T-helper 17 cell (primary cell): ENCODE measurements at places on chromosomes 3 and 15. TPM values are rescaled to one million over a fixed set of nuclear protein-coding genes. Genes with fewer than 3 reads are reported as not detected.

The ITIH4 gene
- total RNA-seq = 25.8 TPM

The PLA2G4D gene
- total RNA-seq = not detected

The ARPP21 gene
- not detected for total RNA-seq

The AP3B2 gene
- 0.10 TPM for total RNA-seq

The IL16 gene
- total RNA-seq = 87.1 TPM

The C3orf85 gene
- total RNA-seq = not detected

The ZWILCH gene
- 5.6 TPM for total RNA-seq

The HESX1 gene
- 0.27 TPM for total RNA-seq

The MKRN2OS gene
- total RNA-seq = not detected

The P2RY14 gene
- total RNA-seq = 0.26 TPM

The SYNM gene
- total RNA-seq = 2.7 TPM

The MTHFS gene
- 14.3 TPM for total RNA-seq

The ARHGEF26 gene
- not detected for total RNA-seq

The SSUH2 gene
- not detected for total RNA-seq

The ITIH1 gene
- total RNA-seq = not detected

The PP2D1 gene
- not detected for total RNA-seq

The RTP4 gene
- 2.4 TPM for total RNA-seq

The TRPM1 gene
- total RNA-seq = not detected

The IRAK2 gene
- 4.6 TPM for total RNA-seq

The PARP3 gene
- 11.4 TPM for total RNA-seq

The ZBTB38 gene
- total RNA-seq = 51.6 TPM

The ZBTB47 gene
- 1.1 TPM for total RNA-seq

The CCDC13 gene
- not detected for total RNA-seq

The ESYT3 gene
- total RNA-seq = not detected

The TGM4 gene
- not detected for total RNA-seq

The RHOV gene
- total RNA-seq = not detected

The SIDT1 gene
- total RNA-seq = 62.5 TPM

The SNX22 gene
- total RNA-seq = 1.9 TPM

The PLA1A gene
- total RNA-seq = not detected

The IGSF11 gene
- 1.6 TPM for total RNA-seq
